ENCODE measurements at places on chromosomes 5 and 9. TPM values are rescaled to one million over a fixed set of nuclear protein-coding genes. Genes with fewer than 3 reads are reported as not detected.

Gene PROB1
- polyA plus RNA-seq, result 1.4 TPM

Gene MEIKIN
- not detected for polyA plus RNA-seq

Gene LHX6
- not detected for polyA plus RNA-seq

Gene CARTPT
- not detected for polyA plus RNA-seq

Gene FYB1
- 205 TPM for polyA plus RNA-seq

Gene GNA14
- polyA plus RNA-seq, result not detected

Gene PCDHB10
- polyA plus RNA-seq, result not detected

Gene HNRNPA0
- polyA plus RNA-seq, result 27.1 TPM

Gene GPR150
- polyA plus RNA-seq, result 1.9 TPM

Gene S1PR3
- not detected for polyA plus RNA-seq

Gene NR2F1
- not detected for polyA plus RNA-seq

Gene C5orf58
- polyA plus RNA-seq, result 1.9 TPM

Gene KCNMB1
- polyA plus RNA-seq, result 0.18 TPM

Gene IFNA6
- not detected for polyA plus RNA-seq

Gene PCDHA9
- polyA plus RNA-seq, result not detected

Gene CAMK4
- polyA plus RNA-seq, result 1.8 TPM

Gene FGF10
- not detected for polyA plus RNA-seq

Gene NR4A3
- 1.1 TPM for polyA plus RNA-seq

Gene GZMA
- polyA plus RNA-seq, result 2,482 TPM

Gene DENND1A
- 7.5 TPM for polyA plus RNA-seq

Gene PRLR
- polyA plus RNA-seq, result not detected

Gene FUT7
- 20.6 TPM for polyA plus RNA-seq

Gene COL27A1
- polyA plus RNA-seq, result not detected

Gene ARL14EPL
- polyA plus RNA-seq, result not detected

Gene CXCL14
- polyA plus RNA-seq, result not detected

Gene CATSPER3
- 0.53 TPM for polyA plus RNA-seq

Gene CXXC5
- polyA plus RNA-seq, result 385 TPM

Gene SPATA31A3
- polyA plus RNA-seq, result not detected

Gene HAVCR2
- 167 TPM for polyA plus RNA-seq

Gene TYRP1
- not detected for polyA plus RNA-seq

Gene EPB41L4A
- 11.7 TPM for polyA plus RNA-seq

Gene PCDHGB5
- polyA plus RNA-seq, result 2.0 TPM

Gene NMRK1
- 38.6 TPM for polyA plus RNA-seq

Gene GDA
- polyA plus RNA-seq, result not detected

Gene ADGRD2
- polyA plus RNA-seq, result not detected

Gene FASTKD3
- 13.9 TPM for polyA plus RNA-seq

Gene ARAP3
- 0.68 TPM for polyA plus RNA-seq

Gene XRCC4
- 14.9 TPM for polyA plus RNA-seq

Gene RABGAP1
- polyA plus RNA-seq, result 24.2 TPM

Gene OMD
- not detected for polyA plus RNA-seq

Gene EPB41L4B
- not detected for polyA plus RNA-seq

Gene CACFD1
- 7.4 TPM for polyA plus RNA-seq
